ENCODE measurements at places on chromosomes 2 and 18.

DNA sequence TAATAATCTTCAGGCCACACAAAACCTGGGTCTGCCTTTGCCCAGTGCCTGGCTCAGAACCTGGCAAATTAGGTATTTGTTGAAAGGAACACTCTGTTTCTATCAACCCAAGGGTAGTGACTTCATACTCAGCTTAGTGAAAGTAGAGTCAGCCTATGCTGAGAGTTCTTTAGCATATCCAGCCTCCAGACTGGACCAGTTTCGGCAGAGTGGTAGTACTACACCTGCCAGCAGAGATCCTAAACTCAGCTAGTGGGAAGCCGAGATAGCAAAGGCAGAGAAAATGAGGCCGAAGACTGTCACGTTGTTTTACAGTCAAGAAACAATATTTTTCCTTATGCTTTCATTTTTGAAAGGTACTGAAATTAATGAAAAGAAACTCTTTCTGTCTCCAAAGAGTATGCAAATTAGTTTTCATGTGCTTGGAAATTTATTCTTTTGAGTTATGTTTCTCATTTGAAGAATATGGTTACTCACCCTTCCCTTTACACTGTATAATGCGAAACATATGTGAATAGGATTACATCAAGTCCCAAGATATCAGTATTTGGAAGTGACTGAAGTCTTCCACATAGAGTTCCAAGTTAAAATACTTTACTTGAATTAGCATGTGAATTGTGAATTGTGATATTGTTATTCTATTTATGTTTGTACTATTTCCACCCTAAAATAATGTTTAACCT, 52.2 kb upstream of the UGP2 start:
- DNase-seq: no peak

DNA sequence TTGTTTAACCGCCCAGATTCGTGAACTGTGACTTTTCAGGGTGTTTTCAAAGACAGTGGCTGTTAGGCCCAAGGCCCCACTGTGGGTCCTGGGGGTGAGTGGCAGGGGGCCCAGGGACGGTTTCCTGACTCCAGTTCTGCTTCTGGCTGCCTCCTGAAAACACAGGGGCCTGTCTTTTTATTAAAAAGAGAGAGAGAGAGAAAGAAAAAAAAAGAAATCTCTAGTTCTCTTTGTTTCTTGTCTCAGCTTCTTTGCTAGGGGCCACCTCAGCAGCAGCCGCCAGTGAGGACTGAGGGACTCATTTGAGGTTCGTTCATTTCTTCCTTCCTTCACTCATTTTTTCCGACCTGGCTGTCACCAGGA, 15.4 kb upstream of the E2F6 start:
- DNase-seq: no peak

GRCh38 chr2:106104332-106105062, 89.6 kb downstream of the UXS1 start:
- DNase-seq: peak; percentile 34

DNA sequence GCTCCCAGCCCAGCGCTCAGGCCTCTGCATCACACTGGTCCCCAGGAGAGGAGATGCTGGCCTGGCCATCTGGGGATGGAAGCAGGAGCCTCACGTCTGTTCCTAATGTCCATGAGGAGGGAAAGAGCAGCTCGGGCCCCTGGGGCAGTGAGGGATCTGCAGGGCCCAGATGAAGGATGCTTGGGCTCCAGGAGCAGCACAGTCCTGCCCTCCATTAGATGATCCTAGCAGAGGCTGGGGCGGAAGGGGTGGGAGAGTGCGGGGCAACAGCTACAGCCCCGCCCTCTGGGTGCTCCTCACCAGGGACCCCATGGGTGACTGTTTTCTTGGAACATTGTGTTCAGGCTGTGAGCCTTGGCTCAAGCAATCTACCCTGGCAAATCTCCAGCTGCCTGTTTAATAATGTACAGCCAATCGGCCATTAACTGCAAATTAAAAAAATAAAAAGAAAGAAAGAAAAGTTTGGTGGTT, 49.7 kb downstream of the TNS1 start:
- no peak for DNase-seq

DNA sequence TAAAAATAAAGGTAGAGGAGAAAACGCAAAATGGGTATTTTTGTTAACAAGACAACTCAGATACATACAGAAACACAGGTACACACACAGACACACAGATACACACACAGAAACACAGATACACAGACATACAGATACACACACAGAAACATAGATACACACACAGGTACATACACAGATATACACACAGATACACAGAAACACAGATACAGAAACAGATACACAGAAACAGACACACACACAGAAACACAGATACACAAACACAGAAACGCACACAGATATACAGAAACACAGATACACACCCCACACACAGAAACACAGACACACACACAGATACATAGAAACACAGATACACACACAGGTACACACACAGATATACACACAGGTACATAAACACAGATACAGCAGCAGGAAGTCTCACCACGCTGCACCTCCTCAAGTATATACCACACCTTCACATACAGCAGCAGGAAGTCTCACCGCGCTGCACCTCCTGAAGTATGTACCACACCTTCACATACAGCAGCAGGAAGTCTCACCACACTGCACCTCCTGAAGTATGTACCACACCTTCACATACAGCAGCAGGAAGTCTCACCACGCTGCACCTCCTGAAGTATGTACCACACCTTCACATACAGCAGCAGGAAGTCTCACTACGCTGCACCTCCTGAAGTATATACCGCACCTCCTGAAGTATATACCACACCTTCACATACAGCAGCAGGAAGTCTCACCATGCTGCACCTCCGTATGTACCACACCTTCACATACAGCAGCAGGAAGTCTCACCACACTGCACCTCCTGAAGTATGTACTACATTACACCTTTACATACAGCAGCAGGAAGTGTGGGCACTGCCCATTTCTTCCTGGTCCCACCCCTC, 250.5 kb downstream of the HDAC4 start:
- peak; percentile 13 for DNase-seq

DNA sequence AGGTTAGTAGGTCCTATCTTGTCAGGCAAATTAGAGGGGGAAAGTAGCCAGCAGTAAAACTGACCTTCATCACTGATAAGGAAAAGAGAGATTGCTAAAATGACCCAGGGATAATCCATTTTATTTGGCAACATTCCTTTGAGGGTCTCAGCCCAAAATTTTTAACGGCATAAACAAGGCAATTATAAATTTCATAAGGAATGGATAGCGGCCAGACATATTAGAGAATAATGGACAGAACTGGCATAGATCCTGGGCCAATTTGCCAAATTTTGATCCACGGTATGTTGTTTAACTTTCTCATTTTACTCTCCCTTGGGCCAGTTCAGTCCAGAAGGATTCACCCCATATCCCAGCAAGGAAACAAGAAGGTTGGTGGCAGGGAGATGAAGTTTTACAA, 170.4 kb upstream of the BCL2L11 start:
- no peak for DNase-seq

- DNase-seq: no peak
These were observed 50.4 kb upstream of the ERMN start for GRCh38 chr2:157376041-157376440.

- DNase-seq: no peak
These were observed 161.0 kb downstream of the TWIST2 start for GRCh38 chr2:239008677-239009588.

GRCh38 chr2:120709608-120710041, 26.0 kb upstream of the GLI2 start:
- DNase-seq: no peak

DNA sequence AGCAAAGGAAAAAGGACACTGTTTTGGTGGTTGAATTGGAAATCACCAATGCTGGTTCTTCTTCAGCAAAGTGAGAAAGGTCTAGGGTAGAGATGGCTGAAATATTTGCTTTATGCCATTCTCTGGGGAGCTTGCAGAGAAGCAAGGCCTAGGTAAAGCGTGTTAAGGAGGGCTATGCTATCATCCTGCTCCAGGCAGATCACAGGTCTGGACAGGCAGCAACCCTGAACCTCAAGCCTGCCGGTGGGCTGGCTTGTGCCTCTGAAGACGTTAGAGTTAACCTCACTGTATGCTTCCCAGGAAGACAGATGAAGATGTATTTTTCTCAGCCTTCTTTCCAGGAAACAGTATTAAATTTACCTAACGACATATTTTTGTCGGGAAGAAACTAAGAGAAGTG, 138.5 kb upstream of the LYPD6 start:
- DNase-seq: no peak

DNA sequence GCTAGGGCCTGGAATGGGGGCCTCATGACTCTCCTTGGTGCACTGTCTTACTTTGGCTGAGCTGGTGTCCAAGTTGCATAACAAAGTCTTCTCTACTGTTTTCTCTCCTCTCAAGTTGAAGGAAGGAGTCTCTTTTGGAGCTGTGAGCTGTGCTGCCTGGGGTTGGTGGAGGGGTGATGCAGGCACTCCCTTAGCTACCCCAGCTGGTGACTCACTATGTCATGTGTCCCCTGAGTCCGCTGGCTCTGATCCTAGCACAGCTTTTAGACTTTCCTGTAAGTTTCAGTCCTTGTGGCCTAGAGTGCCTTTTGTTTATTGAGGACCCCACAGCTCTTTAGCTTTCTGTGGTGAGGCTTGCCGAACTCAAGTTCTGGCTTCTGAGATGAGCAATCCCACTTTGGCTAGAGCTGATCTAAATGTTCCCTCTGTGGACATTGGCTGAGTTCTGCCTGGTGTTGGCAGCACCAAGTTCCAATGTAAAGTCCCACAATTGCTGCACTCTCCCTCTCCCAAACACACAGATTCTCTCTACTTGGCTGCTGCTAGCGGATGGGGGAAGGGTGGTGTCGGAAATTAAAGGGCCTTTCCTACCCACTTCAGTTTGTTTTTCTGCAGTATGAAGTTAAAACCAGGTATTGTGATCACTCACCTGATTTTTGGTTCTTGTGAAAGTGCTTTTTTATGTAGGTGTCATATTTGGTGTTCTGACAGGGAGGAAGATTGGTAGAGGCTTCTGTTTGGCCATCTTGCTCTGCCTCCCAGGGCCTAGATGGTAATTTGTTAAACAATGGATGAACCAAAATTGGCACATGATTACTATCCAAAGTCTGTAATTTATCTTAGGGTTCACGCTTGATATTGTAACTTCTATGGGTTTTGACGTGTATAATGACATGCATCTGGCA, 83.2 kb downstream of the COMMD1 start:
- DNase-seq: no peak

GRCh38 chr2:220707261-220707660, 864.8 kb downstream of the EPHA4 start:
- no peak for DNase-seq

- DNase-seq: no peak
These were observed 23.0 kb downstream of the FAM110C start for GRCh38 chr2:23283-23682.

DNA sequence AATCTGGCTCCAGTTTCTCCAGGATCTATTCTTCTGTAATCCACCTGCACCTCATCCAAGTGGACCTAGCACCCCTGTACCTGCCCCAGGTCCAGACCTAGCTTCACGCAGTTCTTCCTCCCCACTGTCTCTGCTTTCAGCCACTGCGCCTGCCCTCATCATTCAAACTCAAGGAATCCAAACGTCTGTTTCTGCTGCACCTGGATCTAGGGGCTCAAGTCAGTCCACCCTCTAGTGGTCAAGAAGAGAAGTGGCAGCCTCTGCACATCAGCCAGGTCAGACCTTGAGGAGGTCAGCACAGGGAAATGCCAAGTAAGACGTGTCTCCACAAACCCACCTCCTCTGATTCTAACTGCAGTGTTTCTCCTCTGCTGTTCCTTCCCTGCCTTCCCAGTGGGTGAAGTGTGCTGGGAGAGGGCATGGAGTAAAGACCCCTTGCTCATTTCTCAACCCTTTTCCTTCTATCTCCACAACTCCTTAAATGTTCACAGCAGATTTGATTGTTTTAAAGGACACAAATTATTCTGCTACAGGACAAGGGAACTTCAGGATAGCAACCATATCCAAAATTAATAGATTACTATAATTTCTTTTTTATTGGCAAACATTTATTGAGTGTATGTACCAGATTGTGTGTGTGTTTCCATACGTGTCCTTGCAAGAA, 8.6 kb upstream of the RNF152 start:
- DNase-seq: no peak

DNA sequence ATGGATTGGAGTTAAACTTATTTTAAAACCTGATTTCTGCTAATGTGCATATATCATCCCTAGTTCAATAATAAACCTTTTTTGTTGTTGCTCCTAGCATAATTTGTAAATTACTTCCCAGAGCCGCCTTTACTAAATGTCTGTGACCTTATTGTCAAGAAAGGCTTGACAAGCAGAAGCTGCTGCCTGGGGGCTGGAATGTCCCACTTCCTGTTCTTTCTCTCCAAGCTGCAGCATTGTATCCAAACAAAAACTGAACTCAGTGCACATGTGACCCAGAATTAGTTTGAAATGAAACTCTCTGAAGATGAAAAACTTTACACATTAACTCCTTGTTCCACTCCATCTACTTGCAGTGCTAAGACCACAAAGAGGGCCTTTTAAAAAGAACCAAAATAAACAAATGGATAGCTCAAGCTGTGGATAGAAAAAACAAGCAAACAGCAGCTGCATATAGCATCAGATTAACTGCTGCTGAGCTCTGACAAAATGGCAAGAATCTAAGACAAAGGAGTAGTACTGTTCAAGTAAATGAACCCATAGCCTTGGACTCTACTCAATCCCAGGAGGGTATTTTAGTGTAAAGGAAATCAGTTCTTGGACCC, 99.8 kb upstream of the NEUROD1 start:
- DNase-seq: no peak

- DNase-seq: no peak
These were observed 493.1 kb downstream of the CPS1 start for GRCh38 chr2:211049321-211050018.

DNA sequence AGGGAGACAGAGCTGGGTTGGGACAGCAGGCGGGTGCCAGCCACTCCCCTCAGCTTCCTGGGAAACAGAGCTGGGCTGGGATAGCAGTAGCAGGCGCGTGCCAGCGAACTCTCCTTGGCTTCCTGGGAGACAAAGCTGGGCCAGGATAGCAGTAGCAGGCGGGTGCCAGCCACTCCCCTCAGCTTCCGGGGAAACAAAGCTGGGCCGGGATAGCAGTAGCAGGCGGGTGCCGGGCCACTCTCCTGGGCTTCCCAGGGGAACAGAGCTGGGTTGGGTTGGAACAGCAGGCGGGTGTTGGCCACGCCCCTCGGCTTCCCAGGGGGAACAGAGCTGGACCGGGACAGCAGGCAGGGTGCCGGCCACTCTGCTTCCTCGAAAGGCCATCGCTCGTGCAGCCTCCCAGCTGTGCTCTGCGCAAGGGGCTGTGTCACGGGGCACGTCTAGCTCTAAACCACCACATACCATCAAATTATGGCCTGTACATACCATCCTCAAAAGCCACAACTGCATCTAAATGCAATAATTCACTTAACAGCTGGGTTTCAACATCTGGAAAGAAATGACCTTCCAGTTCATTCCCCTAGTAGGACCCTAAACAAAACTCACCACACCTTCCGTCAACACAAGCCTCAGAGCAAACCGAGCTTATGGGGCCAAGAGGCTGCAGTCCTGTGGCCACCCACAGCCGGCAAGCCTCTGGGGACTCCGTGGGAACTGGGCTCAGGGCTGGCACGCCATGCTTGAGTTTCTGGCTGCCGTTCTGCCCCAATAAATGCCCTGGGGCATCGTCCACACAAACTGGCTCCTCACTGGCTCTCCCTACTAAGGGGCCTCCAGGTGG, 228.3 kb downstream of the TWIST2 start:
- no peak for DNase-seq
